GM12891 (cell line): ENCODE measurements at places on chromosomes 13 and 19.
A peak's percentile ranks its signal among the peaks of the same experiment; 100 is the strongest.

- DNase-seq = no peak
These were observed 9.8 kb downstream of the TSHZ3 start for GRCh38 chr19:31339411-31339810.

GRCh38 chr19:56603829-56604228 lies 8.7 kb downstream of the ZNF71 start:
- no peak for DNase-seq

- DNase-seq = no peak
These were observed 8.1 kb upstream of the PTBP1 start for GRCh38 chr19:788983-789700.

DNA sequence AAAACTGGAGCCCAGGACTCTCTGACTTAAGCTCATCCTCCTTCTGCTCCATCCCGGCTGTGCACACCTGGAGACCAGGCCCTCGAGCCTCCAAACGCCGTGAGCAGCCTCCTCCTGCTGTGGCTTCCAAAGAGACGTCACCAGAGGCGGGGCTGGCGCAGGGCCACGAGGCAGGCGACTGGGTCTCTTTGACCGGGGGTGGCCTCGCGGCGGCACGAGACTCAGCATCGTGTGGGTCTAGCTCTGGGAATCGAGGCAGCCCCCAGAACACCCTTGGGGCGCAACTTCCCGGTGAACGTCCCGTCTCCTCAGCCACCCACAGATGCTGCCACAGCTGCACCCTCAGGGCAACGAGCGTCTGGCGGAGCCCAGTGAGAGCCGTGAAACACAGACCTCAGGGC lies 22.8 kb downstream of the RASA3 start:
- no peak for DNase-seq

- no peak for DNase-seq
These were observed 18.0 kb upstream of the PLPP2 start for GRCh38 chr19:309206-309565.

DNA sequence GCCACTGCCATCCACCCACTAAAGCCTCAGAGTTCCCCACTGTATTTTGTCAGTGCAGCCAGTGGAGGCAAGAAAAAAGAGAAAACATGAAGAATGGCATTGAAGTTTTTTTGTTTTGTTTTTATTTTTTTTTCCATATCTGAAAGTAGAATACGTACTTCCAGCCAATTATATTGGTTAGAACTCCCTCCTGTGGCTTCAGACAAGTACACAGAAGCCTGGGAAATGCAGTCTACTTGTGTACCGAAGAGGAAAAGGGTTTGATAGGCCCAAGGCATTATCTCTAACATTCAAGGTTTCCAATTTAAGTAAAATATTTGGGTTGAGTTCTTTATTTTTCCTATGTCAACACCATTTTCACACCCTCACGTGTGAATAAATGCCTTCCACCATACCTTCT lies 696.2 kb upstream of the GPC6 start:
- DNase-seq = no peak

DNA sequence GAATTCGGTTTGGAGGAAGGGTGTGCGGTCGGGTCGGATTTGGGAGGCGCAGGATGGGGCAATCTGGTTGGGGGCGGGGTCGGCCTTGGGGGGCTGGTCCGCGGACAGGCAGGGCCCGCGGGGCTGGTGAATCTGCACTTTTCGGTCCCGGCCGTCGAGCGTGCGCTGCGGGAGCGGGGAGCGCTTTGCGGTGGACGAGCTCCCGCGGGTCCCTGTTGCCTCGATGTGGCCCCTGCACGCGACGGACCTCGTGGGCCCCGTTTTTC lies 11.9 kb downstream of the PEAK3 start:
- DNase-seq = no peak

GRCh38 chr19:50624949-50625600 lies 14.6 kb downstream of the SYT3 start:
- no peak for DNase-seq

DNA sequence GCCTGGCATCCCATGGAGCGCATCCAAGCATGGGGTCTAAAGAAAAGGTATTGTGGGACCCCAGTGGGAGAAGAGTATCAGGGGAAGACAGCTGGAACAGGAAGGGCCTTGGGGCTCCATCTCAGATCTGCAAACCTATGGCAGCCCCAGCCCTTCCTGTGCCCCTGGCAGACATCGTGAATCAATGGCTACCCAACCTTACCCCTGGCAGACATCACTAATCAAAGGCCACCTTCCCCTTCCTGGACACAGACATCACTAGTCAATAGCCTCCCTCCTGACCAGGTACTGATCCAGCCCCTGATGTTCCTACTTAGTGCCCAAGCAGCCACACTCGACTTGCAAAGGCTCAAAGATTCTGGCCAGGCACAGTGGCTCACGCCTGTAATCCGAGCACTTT lies 15.8 kb downstream of the F2RL3 start:
- DNase-seq = no peak

GRCh38 chr19:18254546-18255503 lies 19.4 kb downstream of the IQCN start:
- DNase-seq = no peak

- no peak for DNase-seq
These were observed 69.0 kb upstream of the C1QTNF9B start for GRCh38 chr13:23966221-23966690.

GRCh38 chr13:51041126-51041525 lies 69.9 kb downstream of the C13orf42 start:
- DNase-seq = no peak

DNA sequence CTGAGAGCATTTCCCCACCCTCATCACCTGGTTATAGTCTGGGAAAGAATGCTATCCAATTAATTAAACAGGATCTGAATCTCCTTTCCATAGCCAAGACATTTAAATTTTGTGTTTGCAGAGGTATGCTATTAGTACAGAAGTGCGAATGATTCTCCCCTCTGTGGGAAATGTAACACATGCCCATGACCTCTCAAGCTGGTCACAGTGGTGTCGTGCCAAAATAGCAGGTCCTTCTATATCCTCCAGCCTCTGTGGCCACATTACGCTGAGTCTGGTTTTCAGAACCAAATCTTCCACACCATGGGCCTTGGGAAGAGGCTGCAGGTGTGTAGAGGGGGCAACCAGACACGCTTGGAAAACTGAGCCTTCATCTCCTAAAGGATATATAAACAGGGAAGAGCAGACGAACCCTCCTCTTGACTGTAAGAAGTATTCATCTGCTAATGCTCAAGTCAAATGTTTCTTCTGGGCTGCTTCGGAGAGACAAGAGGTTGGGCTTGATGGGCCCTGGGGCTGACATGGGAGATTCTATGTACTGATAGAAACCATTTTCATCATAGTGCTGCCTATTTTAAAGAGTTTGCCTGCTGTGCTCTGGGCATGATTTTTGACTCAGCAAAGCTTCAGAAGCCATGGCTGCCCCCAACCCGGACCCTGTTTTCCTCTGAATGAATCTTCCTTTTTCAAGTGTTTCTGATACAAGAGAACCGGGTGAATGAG lies 197.6 kb downstream of the DNAJC15 start:
- no peak for DNase-seq

- DNase-seq = no peak
These were observed 27.8 kb downstream of the OPA3 start for GRCh38 chr19:45556835-45557234.

GRCh38 chr13:23902975-23903905 lies 5.9 kb upstream of the C1QTNF9B start:
- no peak for DNase-seq

- no peak for DNase-seq
These were observed 66.9 kb upstream of the POSTN start for GRCh38 chr13:37665420-37665819.

- no peak for DNase-seq
These were observed 194.1 kb downstream of the TDRD3 start for GRCh38 chr13:60590800-60591747.

GRCh38 chr13:27403203-27403678 lies 21.2 kb upstream of the GTF3A start:
- no peak for DNase-seq

DNA sequence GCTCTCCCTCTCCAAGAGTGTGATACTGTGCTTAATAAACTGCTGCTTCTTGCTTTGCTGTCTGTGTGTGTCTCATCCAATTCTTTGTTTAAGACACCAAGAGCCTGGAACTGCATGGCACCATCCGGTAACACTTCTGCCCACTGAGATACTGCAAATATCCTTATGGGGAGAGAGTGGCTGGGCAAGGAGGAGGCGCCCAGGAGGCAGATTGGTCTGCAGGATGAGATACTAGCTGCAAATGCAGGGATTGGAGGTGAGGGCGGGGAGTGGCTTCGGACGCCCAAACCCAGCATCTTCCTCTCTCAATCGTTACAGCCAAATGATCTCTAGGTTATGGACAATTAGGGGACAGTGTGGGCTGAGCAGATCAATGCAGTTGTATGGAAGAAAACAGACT lies 1.7 kb upstream of the SIGLEC7 start:
- no peak for DNase-seq

- DNase-seq = no peak
These were observed 342.6 kb downstream of the MTUS2 start for GRCh38 chr13:29162638-29163235.

DNA sequence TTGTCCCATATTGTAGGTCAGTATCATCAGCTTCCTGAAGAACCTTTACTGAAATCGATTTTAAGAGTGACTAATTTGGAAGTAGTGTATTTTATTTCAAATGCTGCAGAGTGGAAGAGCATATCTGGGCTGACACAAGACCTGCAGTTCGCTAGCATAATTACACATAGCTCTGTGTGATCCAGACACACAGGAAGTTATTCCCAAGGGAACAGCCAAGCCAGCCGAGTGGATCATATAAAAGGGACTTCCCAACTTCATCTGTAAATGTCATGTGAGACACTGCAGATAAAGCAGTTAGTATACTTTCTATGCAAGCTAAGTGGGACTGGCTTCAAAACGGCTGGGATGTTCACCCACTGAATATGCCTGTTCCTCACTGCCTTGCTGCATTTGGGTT lies 760.4 kb downstream of the SLITRK1 start:
- no peak for DNase-seq

DNA sequence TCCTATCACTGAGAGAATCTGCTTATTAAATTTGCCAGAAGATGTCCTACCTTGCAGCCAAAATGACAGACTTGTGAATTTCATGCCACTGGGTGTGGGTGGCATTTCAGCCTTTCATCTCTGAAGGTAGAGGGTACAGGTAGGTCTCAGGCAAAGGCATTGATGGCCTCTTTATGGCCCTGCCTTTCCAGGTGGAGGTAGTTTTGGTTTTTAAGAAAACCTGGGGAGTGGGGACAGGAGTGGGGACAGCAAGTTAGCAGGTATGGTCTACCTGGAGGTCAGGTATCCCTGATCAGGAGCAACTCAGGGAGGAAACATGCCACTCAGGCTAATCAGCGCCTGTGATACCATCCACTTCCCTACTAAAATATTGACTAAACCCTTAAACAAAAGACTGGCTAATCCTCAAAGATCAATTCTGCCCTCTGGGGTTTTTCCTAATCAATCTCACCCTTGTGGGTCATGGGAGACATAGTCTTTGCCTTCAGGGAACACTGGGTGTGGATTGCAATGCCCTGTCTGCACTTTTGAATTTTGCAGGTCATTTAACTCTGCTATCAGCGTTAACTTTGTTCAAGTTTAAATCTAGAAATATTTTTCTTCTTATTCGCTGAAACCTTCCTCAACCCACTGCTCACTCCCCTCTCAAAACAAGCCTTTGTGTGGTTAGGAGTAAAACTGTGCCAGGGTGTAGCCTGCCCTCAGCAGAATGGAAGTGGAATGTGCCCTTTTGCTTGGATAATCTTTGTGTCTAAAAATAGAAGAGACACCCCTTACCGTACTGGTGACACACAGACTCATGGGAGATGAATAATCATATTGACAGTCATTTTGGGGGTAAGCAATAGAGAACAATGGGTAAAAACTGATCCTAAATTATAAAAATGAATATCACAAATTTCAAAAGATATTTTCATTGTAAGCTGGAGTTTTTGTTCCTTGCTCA lies 233.7 kb downstream of the COG6 start:
- no peak for DNase-seq

DNA sequence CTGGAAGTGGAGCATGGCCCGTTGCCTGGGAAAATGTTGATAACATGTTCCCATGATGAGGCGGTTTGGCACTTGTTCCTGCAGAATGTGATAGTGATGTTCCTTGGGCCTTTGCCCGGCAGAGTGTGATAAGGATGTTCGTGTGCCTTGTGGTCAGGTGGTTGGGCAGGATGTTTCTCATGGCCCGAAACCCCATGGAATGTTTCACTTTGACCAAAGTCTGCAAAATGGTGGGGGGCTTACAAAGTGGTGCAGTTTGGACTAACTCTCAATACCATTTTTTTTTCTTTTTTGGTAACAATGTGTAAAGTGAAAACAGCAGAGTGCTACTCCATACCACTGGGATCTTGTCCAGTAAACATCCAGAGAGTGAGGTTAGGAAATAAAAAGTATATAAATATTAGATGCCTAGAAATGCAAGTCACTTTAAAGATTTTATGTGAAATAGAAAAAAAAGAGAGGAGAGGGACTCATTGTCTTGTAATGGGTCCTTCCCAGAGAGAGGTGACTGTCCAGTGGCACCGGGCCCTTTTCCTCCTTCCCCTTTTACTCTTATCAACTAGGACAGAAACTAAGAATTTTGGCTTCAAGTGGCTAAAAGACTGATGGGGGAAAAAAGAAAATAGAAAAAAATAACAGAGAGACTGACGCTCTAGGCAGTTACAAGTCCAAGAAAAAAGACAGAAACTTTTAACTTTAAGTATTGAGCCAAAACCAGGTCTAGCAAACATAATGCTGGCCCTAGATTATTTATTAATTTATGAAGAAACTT lies 5.7 kb downstream of the FPR3 start:
- DNase-seq = no peak

DNA sequence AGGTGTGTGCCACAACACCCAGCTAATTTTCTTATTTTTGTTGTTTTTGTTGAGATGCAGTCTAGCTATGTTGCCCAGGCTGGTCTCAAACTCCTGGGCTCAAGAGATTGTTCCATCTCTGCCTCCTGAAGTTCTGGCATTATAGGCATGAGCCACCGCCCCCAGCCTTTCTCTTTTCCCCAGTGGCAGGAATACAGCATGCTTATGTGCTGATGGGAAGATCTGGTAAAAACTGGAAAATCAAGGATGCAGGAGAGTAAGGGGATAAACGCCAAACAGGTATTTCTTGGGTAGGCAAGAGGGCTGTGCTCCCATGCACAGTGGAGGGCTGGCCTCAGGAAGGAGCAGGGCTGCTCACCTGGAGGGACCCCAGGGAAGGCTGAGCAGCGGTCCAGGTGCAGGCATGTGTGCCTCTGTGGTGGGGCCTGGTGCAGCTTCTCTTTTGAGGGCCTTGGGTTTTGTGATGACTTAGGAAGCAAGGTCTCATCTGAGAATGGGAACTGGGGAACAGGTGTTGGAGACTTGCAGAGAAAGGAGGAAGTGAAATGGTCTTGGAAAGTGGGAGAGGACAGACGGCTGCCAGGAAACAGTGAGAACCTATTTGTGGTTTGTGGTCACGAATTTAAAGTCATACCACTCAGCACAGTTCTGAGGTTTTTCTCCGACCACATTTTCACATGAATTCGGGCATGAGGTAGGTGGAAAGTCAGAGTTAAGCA lies 106.5 kb downstream of the TEX26 start:
- peak; percentile 37 for DNase-seq

DNA sequence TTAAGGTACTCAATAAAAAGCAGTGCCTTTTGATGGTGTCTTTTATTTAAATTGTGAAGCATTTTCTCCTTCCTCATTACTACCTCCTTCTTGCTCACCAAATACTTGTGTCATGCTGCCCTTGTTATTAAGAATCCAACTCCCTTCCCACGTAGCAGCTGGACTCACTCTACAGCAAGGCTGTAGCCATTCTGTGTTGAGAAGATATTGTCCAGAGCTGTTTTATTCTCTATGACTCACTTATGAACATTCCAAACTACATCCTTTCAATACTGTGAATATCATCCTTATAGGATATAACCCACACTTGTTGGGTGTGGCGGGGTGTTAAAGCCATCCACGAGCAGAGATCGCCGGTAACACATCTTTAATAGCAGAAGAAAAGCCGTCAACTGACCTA lies 1671.5 kb upstream of the SLC10A2 start:
- no peak for DNase-seq

- DNase-seq = no peak
These were observed 44.7 kb downstream of the ARHGEF18 start for GRCh38 chr19:7393459-7393858.
